ENCODE measurements at places on chromosomes 6 and 20. TPM values are rescaled to one million over a fixed set of nuclear protein-coding genes. Genes with fewer than 3 reads are reported as not detected.

- DNase-seq, result no peak
Observed at GRCh38 chr20:834151-834746, 734 bp downstream of the FAM110A start.

DNA sequence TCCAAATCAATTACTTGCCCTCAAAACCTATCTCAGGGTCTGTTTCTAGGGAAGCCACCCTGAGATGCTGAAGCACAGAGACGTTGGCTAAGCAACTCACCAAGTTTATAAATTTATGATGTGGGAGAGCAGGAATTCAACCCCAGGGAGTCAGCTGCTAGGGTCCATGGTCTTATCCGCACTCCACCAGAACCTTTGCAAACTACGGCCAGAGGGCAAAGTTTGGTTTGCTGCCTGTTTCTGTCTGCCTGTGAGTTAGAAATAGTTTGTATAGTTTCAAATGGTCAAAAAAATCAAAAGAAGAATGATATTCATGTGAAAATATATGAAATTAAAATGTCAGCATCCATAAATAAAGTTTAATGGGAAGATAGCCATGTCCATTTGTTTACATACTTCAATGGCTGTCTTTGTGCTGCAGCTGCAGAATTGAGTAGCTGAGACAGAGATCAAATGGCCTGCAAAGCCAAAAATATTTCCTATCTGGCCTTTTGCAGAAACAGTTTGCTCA lies 83.7 kb upstream of the ZFP64 start:
- DNase-seq, result peak; percentile 94

- DNase-seq, result no peak
Observed at GRCh38 chr6:50902260-50902659, 83.6 kb downstream of the TFAP2B start.

The DOK5 gene
- 15.9 TPM for total RNA-seq

Data from muscle of leg (tissue), 16 donors.